ENCODE measurements at places on chromosomes 12 and 14. TPM values are rescaled to one million over a fixed set of nuclear protein-coding genes. Genes with fewer than 3 reads are reported as not detected.

KRT6C gene
- not detected for total RNA-seq

CLMN gene
- 6.3 TPM for total RNA-seq

TRPV4 gene
- total RNA-seq: 0.56 TPM

HCFC2 gene
- total RNA-seq: 4.6 TPM

ETFRF1 gene
- total RNA-seq: 24.8 TPM

RILPL1 gene
- total RNA-seq: 13.8 TPM

EXOC5 gene
- total RNA-seq: 153 TPM

SLC25A3 gene
- total RNA-seq: 1,100 TPM

KRT5 gene
- not detected for total RNA-seq

CRIP1 gene
- not detected for total RNA-seq

TAS2R13 gene
- total RNA-seq: 2.4 TPM

KCNMB4 gene
- 8.5 TPM for total RNA-seq

FSCB gene
- total RNA-seq: not detected

Data from neural progenitor cell (in vitro differentiated cells).